Tongue (tissue), 3 donors: ENCODE measurements at places on chromosomes 4 and X. TPM values are rescaled to one million over a fixed set of nuclear protein-coding genes. Genes with fewer than 3 reads are reported as not detected.

- no peak for DNase-seq
These were observed 3.0 kb upstream of the NXT2 start for GRCh38 chrX:109533631-109534030.

- no peak for DNase-seq
These were observed 117.7 kb downstream of the SMIM20 start for GRCh38 chr4:26031704-26032103.

- DNase-seq, result no peak
These were observed 5.3 kb downstream of the PDZD4 start for GRCh38 chrX:153825042-153825441.

DNA sequence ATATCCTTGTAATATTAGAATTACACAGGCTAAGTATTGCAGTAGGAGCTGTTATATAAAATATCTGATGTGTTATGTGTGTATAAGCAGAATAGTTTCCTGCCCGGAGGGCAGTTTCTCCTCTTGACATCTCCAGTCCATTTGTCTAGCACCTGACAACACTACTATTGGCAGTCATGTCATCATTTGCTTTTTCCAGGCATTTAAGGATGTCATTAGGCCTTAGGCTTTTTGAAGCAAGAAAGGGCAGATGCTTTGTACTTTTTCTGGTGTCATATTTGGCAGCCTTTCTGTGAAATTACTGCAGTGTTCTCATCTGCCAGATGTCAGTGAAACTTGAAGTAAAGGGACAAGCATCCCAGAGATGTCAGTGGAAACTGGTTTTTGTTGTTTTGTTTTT, 2017.6 kb upstream of the IGFBP7 start:
- no peak for DNase-seq

GPR101 gene
- total RNA-seq, result not detected

NPY1R gene
- total RNA-seq, result 6.3 TPM
